ENCODE measurements at places on chromosomes 12 and 14. TPM values are rescaled to one million over a fixed set of nuclear protein-coding genes. Genes with fewer than 3 reads are reported as not detected.

RNFT2 gene
- total RNA-seq: 10.1 TPM

DNA sequence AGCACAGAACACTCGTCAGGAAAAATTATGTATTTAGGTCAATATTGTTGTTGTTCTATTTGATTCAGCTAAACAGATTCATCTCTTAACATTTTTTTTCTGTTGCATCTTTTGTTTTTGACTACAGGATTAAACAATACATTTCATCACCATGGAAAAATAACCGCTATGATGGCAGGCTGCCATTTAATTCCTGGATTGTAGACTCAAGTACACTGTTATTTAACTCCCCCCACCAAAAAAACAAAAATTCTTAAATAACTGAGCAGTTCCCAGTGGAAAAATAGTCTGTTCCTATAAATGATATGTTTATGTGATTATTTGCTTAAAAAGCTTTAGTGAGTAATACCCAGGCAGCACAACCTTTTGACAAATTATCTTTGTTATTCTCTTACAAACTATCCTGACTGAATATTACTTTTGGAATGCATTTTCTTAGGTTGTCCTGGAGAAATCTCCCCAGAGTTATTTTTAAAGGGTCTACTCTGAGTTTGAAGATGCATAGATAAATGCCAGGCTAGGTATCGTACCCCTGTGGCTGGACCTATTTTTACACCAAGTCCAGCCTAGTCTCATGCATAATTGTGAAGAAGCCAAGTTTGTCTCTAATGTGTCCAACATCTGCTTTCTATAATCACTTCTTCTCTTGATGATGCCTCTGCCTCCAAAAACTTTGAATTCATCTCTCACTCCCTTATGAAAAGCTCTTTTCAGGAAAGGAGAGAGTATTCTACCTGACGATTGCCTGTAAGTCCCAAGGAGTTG lies 3.7 kb downstream of the KERA start:
- H3K36me3 ChIP-seq: no peaks in the 10 kb centered on the region
- H3K27me3 ChIP-seq: no peaks in the 10 kb centered on the region
- no peak overlapping the region for H3K4me3 ChIP-seq
- H3K4me1 ChIP-seq: no peaks in the 10 kb centered on the region
- H3K27ac ChIP-seq: no peak overlapping the region

DNA sequence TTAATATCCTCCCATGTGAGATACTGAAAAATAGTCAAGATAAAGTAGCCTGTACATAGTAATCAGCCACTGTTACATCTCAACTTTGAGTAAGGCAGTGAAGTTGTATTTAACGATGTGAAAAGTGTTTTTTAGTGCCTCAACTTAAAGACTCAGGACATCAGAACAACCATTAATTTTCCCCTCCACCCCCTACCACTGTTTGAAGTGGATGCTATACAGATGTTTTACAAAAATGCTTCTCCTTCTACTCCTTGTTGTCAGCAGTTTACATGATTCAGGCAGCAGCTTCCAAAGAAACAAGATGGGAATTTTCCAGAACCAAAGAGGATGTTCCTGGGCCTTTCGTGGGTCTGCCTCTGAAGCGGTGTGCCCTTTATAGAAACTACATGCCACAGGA lies 143.6 kb downstream of the RPAP3 start:
- H3K27ac ChIP-seq: no peak overlapping the region
- no peak overlapping the region for H3K4me3 ChIP-seq
- no peaks in the 10 kb centered on the region for H3K4me1 ChIP-seq
- DNase-seq: no peak

DNA sequence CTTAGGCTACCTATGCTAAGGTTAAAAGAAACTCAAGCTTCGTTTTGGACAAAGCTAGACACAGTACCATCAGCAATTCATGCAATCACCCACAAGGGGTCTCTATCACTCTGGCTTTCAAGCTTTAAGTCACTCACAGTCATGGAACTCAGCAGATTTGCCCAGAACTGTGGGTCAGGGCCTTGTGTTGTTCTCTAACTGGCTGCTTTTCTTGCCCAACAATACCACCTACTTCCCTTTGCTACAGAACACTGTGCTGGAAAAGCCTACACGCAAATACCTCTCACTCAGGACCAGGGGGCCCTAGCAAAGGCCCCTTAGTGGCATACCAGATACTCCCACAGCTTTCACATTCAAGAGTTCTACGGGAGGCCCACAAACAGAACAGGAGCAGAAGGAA lies 9.1 kb downstream of the NEMP1 start:
- peak; percentile 90 for DNase-seq
- peaks cover 62% of the 10 kb centered on the region for H3K36me3 ChIP-seq
- peak overlapping the region; percentile 89 for H3K27ac ChIP-seq
- peaks cover 45% of the 10 kb centered on the region for H3K4me1 ChIP-seq

DNA sequence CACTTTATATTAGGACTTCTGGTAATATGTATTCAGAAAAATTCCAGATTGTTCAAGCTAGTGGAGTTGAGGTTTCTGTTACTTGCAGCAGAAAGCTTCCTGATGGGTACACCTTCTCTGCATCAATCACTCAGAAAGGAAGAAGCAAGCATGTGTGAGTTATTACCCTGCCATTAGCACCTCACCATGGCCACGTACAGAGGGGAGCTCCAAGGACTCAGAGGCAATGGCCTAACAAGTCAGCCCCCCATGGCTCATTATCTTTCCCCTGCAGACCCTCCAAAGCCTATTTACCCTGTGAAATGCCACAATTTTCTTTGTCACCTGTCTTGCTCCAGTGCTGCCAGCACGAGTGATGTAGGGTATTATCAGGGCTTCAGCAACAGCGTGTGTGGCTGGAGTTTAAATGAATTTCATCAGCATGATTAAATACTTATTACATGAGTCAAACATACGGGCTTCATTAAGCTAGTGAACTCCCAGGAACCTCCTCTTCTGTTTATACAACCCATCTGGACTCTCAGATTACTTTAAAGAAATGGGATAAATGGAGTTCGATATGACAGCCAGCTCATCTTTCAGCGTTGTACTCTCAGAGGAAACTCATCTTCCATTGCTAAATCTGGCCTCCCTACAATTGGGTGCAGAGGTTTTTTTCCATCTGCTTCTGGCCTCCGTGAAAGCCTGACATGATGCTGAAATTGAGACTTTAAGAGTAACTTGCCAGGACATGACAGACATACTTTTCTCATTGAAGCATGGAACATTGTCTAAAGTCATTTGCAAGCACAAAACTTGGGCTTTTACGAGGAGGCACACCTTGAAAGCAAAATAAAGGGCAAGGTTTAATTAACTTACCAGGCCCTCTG lies 135.9 kb downstream of the TMEM30B start:
- H3K27me3 ChIP-seq: no peaks in the 10 kb centered on the region
- no peak overlapping the region for H3K4me3 ChIP-seq
- H3K27ac ChIP-seq: no peak overlapping the region
- H3K4me1 ChIP-seq: no peaks in the 10 kb centered on the region

NEUROD4 gene
- not detected for total RNA-seq

DNA sequence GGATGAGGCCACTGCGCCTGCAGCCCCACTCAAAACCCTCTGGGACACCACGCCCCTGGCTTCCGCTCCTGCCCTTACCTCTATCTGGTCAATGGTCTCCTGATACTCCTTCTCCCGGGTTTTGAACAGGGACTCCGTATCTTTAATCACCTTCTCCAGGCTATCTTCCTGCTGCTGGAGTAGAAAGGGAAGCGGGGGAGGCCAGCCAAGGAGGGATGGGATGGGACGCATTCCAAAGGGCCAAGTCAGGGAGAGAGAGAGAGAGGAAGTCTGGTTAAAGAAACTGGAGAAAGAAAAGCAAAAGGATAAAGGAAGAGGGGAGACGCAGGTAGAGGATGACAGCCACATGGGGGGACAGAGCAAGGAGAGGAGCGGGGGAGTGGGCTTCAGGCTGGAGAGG lies 7.9 kb downstream of the IFFO1 start:
- H3K27me3 ChIP-seq: no peaks in the 10 kb centered on the region
- H3K4me3 ChIP-seq: no peak overlapping the region
- peaks cover 20% of the 10 kb centered on the region for H3K4me1 ChIP-seq
- H3K36me3 ChIP-seq: peaks cover 38% of the 10 kb centered on the region
- H3K27ac ChIP-seq: no peak overlapping the region
- DNase-seq: no peak

- no peak overlapping the region for H3K27ac ChIP-seq
- no peak overlapping the region for H3K4me3 ChIP-seq
- no peak for DNase-seq
- H3K36me3 ChIP-seq: no peaks in the 10 kb centered on the region
Observed at GRCh38 chr14:44795725-44796124, 166.0 kb downstream of the KLHL28 start.

- H3K4me1 ChIP-seq: peaks cover 9% of the 10 kb centered on the region
- H3K27ac ChIP-seq: peak overlapping the region; percentile 70
- peaks cover 48% of the 10 kb centered on the region for H3K27me3 ChIP-seq
- no peaks in the 10 kb centered on the region for H3K36me3 ChIP-seq
- H3K4me3 ChIP-seq: peak overlapping the region; percentile 84
Observed at GRCh38 chr12:12890543-12891079, 751 bp upstream of the GPRC5A start.

KRT7 gene
- total RNA-seq: 12.3 TPM

- H3K27me3 ChIP-seq: no peaks in the 10 kb centered on the region
- H3K27ac ChIP-seq: peak overlapping the region; percentile 53
- H3K4me3 ChIP-seq: no peak overlapping the region
- peaks cover 6% of the 10 kb centered on the region for H3K36me3 ChIP-seq
- H3K4me1 ChIP-seq: peaks cover 23% of the 10 kb centered on the region
- no peak for DNase-seq
Observed at GRCh38 chr12:116099652-116100432, 177.7 kb downstream of the MED13L start.

CCDC175 gene
- total RNA-seq: not detected

- H3K27me3 ChIP-seq: peaks cover 1% of the 10 kb centered on the region
- no peaks in the 10 kb centered on the region for H3K36me3 ChIP-seq
- peaks cover 3% of the 10 kb centered on the region for H3K4me1 ChIP-seq
- H3K27ac ChIP-seq: no peak overlapping the region
- H3K4me3 ChIP-seq: no peak overlapping the region
Observed at GRCh38 chr14:90239139-90239538, 17.2 kb upstream of the PSMC1 start.

DNA sequence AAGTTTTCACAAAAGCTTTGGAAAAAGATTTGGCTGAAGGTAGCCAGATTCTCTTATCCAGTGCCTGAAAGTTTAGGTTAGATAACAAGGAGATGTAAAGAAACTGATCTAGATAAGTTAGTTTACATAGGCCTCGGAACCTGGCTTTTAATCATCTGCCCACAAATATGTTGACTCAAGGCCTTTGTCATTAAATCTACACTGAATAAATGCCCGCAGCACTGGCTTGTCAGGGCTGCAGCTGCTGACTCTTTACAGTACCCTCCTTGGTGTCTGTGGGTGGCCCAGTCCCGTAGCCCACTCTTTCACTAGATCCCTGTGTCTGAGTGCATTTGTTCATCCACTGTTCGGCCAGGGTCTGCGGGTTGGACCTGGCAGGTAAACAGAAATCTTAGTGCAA lies 58.0 kb downstream of the TMEM116 start:
- peaks cover 25% of the 10 kb centered on the region for H3K4me1 ChIP-seq
- peaks cover 49% of the 10 kb centered on the region for H3K36me3 ChIP-seq
- no peak overlapping the region for H3K27ac ChIP-seq
- H3K27me3 ChIP-seq: no peaks in the 10 kb centered on the region
- H3K4me3 ChIP-seq: no peak overlapping the region

ERGIC2 gene
- total RNA-seq: 95.6 TPM

- H3K27me3 ChIP-seq: no peaks in the 10 kb centered on the region
- H3K4me1 ChIP-seq: peaks cover 5% of the 10 kb centered on the region
- H3K4me3 ChIP-seq: no peak overlapping the region
Observed at GRCh38 chr12:6735448-6736191, 11.8 kb downstream of the COPS7A start.

GRCh38 chr12:26091822-26092221 lies 33.0 kb downstream of the BHLHE41 start:
- no peak overlapping the region for H3K4me3 ChIP-seq
- no peak for DNase-seq
- H3K4me1 ChIP-seq: peaks cover 3% of the 10 kb centered on the region
- no peak overlapping the region for H3K27ac ChIP-seq
- peaks cover 2% of the 10 kb centered on the region for H3K27me3 ChIP-seq

SPIC gene
- not detected for total RNA-seq

- no peak overlapping the region for H3K4me3 ChIP-seq
- no peaks in the 10 kb centered on the region for H3K4me1 ChIP-seq
- no peak for DNase-seq
- H3K36me3 ChIP-seq: no peaks in the 10 kb centered on the region
Observed at GRCh38 chr14:82755476-82755875, 1221.8 kb upstream of the SEL1L start.
